ENCODE measurements at places on chromosomes 12 and 14.
A peak's percentile ranks its signal among the peaks of the same experiment; 100 is the strongest.

GRCh38 chr14:89032086-89032649 is 207.7 kb downstream of the TTC8 start:
- DNase-seq, result no peak

- no peak for DNase-seq
Observed at GRCh38 chr12:92432724-92433441, 269.9 kb upstream of the PLEKHG7 start.

GRCh38 chr14:34300882-34301734 is 160.9 kb downstream of the SPTSSA start:
- no peak for DNase-seq

GRCh38 chr14:85471156-85471555 is 58.8 kb upstream of the FLRT2 start:
- DNase-seq, result no peak

DNA sequence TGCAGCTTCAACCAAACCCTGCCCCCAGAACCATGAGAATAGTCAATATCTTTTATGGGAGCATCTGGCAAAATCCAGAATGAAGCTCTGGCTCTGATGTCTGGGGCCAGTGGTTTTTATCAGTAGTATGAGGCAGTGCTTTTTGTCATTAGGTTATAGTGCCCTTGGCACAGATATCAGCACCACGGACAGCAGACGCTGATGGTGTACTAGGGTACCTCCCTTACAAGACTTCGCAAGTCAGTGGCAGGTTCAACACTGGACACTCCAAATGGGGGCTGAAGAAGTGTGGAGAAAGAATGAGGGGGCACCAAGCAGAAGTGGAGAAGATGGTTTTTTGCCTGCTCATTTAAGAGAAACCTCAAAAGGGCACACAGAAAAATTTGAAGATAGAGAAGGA is 68.2 kb upstream of the E2F7 start:
- DNase-seq, result no peak

DNA sequence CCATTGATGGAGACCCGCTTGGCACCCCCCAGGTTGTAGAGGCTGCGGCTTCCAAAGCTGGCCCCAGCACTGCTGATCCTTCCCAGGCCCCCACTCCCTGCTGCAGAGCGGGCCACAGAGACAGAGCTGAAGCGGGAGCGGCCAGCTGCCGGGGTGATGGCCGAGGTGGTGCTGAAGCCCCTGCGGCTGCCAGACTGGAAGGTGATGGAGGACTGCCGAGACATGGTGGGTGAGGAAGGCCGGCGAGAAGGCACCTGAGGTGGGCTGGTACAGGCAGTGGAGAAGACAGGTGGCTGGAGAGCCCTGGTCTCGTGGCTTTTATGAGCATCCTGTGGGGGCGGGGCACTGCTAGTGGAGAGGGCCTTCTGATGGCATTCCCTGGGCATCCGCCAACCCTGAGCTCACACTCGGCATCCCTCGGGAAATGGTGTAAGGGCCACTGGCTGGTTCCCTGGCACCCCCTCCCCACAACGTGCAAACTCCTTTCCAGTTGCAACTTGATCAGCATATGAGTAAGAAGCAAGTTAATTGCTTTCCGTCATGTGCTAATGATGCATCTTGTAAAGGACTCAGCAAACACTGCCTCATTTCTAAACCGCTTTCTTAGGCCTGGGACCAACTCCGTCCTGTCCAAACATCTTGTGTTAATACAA is at the start of gene KRT75:
KRT75 (minus strand) TSS at position 291 of the 653 bp plus-strand sequence; CDS start at position 224, 67 bp downstream.
- DNase-seq, result no peak

DNA sequence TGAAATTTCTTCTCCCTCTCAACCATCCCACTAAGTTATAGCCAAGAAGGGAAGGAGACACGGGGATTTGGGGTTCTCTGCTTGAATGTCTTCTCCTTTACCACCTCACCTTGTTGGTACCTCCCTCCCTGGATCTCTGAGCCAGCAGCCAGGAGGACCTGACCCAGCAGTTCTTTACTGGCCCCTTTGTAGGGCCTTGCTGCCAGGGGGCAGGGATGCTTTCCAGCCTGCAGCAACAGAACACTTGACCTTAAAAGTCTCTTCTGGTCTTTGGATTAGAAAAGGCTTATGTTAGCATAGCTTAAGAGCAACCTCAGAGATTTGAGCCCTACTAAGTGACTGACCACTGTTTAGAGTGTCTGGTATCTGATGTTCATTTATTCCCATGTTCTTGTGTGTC is 10.4 kb downstream of the MLEC start:
- DNase-seq, result no peak

DNA sequence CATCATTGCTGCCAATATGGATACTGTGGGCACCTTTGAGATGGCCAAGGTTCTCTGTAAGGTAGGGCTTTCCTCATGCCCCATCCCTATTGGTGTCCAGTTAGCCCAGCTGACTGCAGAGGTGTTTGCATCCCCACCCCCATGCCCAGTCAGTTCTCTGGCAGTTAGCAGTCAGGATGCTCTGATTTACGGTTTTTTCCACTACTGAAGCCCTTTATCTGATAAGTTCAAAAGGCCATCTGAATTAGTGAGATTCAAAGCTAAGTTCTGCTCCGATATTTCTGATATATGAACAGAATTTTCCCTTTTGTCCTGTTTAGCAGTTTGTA is 773 bp downstream of the GMPR2 start:
- DNase-seq, result no peak

GRCh38 chr12:69066492-69067373 is 133.8 kb upstream of the CPM start:
- no peak for DNase-seq

DNA sequence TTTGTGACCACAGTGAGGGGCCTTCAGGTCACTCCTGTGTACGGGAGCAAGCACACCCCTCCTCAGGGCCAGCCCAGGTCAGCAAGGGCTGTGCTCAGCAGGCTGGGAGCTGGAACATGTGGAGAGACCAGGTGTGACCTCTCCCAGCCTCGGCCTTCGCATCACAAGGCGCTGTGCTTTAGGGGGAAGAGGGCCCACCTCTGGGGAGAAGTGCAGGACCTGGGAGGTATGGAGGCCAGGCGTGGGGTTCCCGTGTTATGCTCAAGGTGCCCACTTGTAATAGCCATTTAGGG is 194.6 kb upstream of the PRMT8 start:
- no peak for DNase-seq

GRCh38 chr14:89640141-89640540 is 223.1 kb upstream of the FOXN3 start:
- no peak for DNase-seq

GRCh38 chr12:28622406-28622805 is 432.1 kb downstream of the CCDC91 start:
- no peak for DNase-seq

- no peak for DNase-seq
Observed at GRCh38 chr14:86462193-86462753, 932.3 kb downstream of the FLRT2 start.

GRCh38 chr14:76697246-76697905 is 63.9 kb upstream of the VASH1 start:
- DNase-seq, result no peak

DNA sequence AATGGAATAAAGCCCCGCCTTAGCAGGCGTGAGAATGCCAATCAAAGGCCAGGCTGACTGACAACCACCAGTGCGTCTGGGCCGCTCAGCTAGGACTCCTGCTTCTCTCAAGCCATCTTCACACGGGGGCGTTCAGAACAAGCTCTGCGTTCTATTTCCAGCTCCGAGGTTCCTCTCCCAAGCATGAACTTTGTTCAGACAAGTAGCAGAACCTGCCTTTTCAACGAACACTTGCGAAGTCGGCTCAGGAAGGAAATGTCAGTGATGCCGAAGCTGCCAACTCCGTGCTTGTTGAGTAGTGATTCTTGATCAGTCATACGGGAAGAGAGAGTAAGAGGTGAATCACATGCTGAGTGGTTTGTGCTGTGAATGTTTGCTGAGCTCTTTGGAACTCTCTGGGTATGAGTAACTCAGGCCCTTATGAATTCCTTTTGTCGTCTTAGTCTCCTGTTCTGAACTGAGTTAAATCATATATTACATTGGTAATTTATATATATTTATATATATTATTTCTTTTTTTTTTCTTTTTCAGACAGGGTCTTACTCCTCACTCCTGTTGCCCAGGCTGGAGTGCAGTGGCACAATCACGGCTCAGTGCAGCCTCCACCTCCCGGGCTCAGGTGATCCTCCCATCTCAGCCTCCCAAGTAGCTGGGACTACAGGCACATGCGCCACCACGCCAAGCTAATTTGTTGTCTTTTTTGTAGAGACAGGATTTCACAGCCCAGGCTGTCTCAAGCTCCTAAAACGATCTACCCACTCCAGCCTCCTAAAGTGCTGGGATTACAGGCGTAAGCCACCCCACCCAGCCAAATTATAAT is 29.4 kb upstream of the BCL7A start:
- DNase-seq, result peak; percentile 22

Data from activated CD8-positive, alpha-beta memory T cell treated with anti-CD3 and anti-CD28 coated beads for 48 hours (primary cell).